ENCODE measurements at places on chromosomes 4 and X.

DNA sequence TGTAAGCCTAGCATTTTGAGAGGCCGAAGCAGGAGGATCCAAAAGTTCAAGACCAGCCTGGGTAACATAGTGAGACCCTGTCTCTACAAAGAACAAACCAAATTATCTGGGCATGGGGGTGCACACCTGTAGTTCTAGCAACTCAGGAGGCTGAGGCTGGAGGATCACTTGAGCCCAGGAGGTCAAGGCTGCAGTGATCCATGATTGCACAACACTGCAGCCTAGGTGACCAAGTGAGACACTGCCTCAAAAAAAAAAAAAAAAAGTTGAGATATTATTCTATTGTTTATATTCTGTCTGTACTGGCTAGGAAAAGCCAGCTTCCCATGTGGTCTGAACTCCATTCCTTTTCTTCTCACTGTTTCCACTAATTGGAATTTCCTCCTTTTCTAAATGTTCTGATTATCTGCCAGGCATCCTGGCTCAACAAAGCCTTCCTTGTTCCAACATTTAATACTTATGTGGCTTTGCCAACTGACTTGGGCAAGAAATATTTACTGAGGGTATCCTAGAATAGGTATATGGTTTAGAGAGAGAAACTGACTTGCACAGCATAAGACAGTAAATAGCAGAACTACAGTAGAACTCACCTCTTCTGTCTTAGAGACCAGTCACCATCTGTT is 175.2 kb upstream of the ADAMTS3 start:
- no peak for DNase-seq

GRCh38 chrX:427812-428725 is 41.4 kb upstream of the PPP2R3B start:
- DNase-seq = no peak

GRCh38 chrX:10156199-10157031 is at the start of gene CLCN4:
TSS of gene CLCN4 (plus strand) at chrX:10156975. CDS start at chrX:10185033, 28,058 bp downstream.
- DNase-seq = no peak

DNA sequence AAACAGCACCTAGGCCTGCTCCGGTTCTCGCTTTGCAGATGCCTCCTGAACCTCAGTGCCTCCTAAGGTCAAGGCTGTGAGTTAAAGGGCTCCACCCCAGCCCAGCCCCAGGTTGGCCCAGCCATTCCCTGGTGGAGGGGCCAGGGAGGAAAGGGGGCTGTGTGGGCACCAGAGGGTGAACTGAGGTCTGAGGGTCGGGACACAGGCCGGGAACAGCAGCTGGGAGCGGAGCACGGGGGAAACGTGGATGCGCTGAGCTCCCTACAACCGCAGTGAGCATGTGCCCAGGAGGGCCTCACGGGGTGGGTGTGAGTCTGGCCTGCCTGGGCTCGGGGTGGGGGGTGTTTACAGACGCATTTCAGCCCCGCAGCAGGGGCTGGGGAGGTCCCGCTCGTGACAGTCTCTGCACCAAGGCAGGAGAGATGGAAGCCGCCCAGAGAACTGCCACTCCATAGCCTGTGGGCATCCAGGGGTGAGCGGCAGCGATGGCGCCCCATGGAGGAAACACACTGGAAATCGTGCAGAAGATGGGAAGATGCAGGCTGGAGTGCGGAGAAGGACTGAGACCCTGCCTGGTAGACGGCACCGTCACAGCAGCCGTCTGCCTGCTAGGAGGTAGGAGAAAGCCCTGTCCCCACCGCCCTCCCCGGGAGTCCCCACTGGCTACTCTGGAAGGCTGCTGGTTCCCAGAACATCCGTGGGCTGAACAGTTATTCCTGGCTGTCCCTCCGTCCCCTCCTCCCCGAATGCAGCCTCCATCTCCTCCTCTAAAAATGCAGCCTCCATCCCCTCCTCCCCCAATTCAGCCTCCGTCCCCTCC is 9.9 kb upstream of the SLC25A6 start:
- DNase-seq = no peak

DNA sequence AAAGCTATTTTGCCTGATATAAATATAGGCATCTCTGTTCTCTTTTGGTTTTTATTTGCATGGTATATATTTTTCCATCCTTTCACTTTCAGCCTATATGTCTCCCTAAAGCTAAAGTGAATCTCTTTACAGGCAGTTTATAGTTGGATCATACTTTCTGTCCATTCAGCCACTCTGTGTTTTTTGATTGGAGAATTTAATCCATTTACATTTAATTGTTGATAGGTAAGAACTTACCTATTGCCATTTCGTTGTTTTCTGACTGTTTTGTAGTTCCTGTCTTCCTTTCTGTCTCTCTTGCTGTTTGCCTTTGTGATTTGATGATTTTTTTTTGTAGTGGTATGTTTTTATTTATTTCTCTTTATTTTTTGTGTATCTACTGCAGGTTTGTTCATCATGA is 155.9 kb upstream of the ANXA3 start:
- DNase-seq = no peak

GRCh38 chr4:28278676-28279075 is 1418.0 kb downstream of the STIM2 start:
- DNase-seq = no peak

DNA sequence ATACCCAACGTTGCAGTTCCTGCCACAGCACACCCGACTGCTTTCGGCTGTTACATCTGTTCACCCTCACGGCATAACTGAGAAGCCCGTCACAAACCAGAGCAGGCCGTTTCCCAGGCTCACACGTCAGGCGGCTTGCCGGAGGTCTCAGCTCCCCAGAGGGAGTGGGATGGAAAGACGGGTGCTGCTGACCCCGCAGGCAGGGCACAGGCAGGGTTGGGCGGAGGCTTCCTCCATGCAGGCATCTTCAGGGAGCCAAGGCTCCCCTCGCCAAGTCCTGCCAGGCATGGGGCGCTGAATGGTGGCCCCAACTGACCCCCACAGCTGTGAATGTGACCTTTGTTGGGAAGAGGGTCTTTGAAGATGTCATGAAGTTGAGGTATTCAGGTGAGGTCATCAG is 57.5 kb downstream of the ACOX3 start:
- DNase-seq = no peak

GRCh38 chrX:108001218-108001814 is 19.1 kb upstream of the TEX13B start:
- peak; percentile 58 for DNase-seq

DNA sequence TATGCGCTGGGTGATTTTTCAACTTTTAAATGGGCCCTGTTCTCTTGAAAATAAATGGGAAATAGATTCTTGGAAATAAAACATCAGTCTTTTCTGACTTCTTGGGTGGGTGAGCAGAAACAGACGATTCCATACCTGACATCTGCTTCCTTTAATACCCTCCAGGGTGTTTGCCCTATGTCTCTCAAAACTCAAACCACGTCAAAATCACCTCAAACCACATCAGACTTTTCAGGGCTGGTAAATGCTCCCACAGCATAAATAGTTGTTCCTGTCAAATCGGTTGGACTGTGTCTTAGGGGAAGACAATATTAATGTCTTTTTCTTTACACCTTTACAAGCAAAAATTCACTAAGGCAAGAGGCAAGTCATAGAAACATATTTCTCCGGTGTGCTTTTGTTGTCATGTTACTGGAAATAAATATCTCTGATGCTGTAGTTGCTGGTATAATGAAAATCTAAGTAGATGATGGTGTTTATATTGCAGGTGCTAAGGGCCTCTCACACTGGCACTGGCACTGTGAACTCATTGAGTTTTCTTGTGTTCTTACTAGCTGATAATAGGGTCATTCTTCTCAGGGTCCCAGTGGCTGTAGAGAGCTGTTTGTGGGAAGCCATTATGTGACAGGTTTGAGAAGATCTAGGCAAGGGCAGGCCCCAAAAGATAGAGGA is 380.4 kb downstream of the RAPGEF2 start:
- DNase-seq = no peak

- DNase-seq = no peak
These were observed 755.5 kb downstream of the STIM2 start for GRCh38 chr4:27616166-27616565.

DNA sequence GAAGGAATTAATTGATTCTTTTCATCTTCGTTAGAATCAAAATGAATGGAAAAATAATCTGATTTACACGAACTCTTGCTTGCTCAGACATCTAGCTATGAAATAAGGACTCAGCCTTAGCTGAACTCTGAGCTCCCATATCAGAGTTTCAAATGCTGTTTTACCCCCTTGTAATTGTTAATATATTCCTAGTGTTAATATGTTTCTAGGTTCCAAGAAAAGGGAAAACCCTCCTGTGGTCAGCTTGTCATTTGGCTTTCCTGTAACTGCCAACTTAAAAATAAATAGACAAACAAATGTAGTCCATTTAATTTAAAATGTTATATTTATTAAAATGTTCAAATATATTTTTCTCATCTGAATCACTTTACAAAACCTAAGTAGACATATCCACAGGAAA is 432.1 kb downstream of the ARHGAP24 start:
- DNase-seq = no peak

GRCh38 chr4:186919340-186919739 is 195.7 kb upstream of the FAT1 start:
- no peak for DNase-seq

GRCh38 chr4:177012918-177013545 is 220.3 kb upstream of the VEGFC start:
- no peak for DNase-seq

GRCh38 chrX:17537723-17538243 is 162.8 kb downstream of the NHS start:
- no peak for DNase-seq

GRCh38 chr4:142248946-142249345 is 597.2 kb downstream of the INPP4B start:
- no peak for DNase-seq

GRCh38 chrX:83501003-83501402 is 7.1 kb upstream of the POU3F4 start:
- no peak for DNase-seq

Data from CD4-positive, alpha-beta memory T cell (primary cell).